ENCODE measurements at places on chromosomes 16 and 17. TPM values are rescaled to one million over a fixed set of nuclear protein-coding genes. Genes with fewer than 3 reads are reported as not detected.

Gene PYY
- not detected for total RNA-seq

Gene MYL11
- not detected for total RNA-seq

Gene SCPEP1
- total RNA-seq: 37.4 TPM

Gene NUDT21
- 203 TPM for total RNA-seq

DNA sequence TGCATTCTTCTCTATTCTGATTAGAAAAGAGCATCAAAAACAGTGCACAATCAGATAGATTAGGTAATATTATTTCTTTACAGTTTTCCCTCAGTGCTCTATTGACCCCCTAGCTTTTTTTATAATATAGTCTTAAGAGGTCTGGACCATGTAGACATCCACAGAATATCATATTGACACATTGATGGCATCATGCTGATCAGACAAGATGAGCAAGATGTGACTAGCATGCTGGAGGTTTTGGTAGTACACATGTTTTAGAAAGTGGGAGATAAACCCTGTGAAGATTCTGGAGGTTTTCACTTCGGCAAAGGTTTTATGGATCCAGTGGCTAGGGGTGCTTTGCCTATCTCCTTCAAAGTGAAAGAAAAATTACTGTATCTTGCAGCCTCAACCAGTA is 2.8 kb upstream of the ABCA8 start:
- no peaks in the 10 kb centered on the region for H3K27me3 ChIP-seq
- no peaks in the 10 kb centered on the region for H3K4me1 ChIP-seq
- H3K4me3 ChIP-seq: no peak overlapping the region
- no peak for DNase-seq

DNA sequence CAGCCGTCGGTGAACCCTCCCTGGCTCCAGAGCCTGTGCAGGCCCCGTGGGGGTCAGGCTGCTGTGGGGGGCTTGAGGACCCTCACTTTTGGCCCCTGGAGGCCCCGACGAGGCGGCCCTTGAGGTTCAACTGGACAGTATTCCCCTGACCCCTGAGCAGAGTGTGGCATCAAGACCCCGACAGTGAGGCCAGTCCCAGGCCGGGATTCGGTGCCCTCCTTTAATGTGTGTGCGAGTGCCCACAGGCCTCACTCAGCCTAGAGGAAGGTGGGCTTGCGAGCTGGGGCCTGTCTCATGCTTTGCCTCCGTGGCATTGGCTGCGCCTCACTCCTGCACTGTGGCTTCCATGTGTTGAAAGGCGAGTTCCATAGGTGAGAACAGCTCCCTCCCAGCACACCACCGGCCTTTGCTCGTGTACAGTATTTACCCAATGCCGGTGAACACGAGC is 94.5 kb downstream of the METRNL start:
- no peaks in the 10 kb centered on the region for H3K36me3 ChIP-seq
- no peak for DNase-seq
- H3K4me1 ChIP-seq: peaks cover 22% of the 10 kb centered on the region
- no peaks in the 10 kb centered on the region for H3K27me3 ChIP-seq
- H3K4me3 ChIP-seq: no peak overlapping the region

GRCh38 chr16:64094181-64094965 is 1027.5 kb downstream of the CDH11 start:
- no peak overlapping the region for H3K27ac ChIP-seq
- H3K36me3 ChIP-seq: no peaks in the 10 kb centered on the region
- DNase-seq: no peak
- H3K4me3 ChIP-seq: no peak overlapping the region
- no peaks in the 10 kb centered on the region for H3K27me3 ChIP-seq
- no peaks in the 10 kb centered on the region for H3K4me1 ChIP-seq

Gene RGS9
- total RNA-seq: 6.2 TPM

GRCh38 chr17:82228278-82228841 is 482 bp upstream of the SLC16A3 start:
- peak overlapping the region; percentile 83 for H3K27ac ChIP-seq
- no peaks in the 10 kb centered on the region for H3K27me3 ChIP-seq
- no peaks in the 10 kb centered on the region for H3K36me3 ChIP-seq
- DNase-seq: no peak
- H3K4me1 ChIP-seq: peaks cover 16% of the 10 kb centered on the region

Gene CACNG1
- not detected for total RNA-seq

DNA sequence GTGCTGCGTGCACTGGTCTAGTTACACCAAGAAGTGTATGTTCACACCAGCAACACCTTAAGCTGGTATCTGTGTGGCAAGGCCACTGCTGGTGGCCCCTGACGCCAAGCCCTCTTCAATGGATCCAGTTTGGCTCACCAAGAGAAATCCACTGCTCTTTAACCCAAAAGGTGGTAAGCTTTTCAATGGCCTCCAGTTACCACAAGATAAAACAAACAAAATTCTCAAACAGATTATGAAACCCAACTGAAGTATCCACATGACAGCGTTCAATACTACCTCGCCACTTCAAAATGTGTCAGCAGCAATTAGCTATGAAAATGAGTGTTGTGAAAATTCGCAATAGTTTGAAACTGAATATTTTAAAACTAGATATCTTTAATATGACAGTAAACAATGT is 96.5 kb upstream of the AKTIP start:
- H3K27ac ChIP-seq: no peak overlapping the region
- no peak overlapping the region for H3K4me3 ChIP-seq
- no peaks in the 10 kb centered on the region for H3K36me3 ChIP-seq
- no peak for DNase-seq

Gene SYCE1L
- 4.6 TPM for total RNA-seq

Gene ADAD2
- not detected for total RNA-seq

- H3K27me3 ChIP-seq: no peaks in the 10 kb centered on the region
- no peak for DNase-seq
- no peak overlapping the region for H3K4me3 ChIP-seq
- peak overlapping the region; percentile 8 for H3K27ac ChIP-seq
- H3K36me3 ChIP-seq: no peaks in the 10 kb centered on the region
Observed at GRCh38 chr16:84508502-84508901, 4.0 kb upstream of the MEAK7 start.

- no peak overlapping the region for H3K4me3 ChIP-seq
- no peak for DNase-seq
- no peaks in the 10 kb centered on the region for H3K4me1 ChIP-seq
- no peaks in the 10 kb centered on the region for H3K27me3 ChIP-seq
- no peak overlapping the region for H3K27ac ChIP-seq
Observed at GRCh38 chr17:11486101-11486867, 112.0 kb upstream of the DNAH9 start.

Gene CTRB1
- total RNA-seq: 4.4 TPM

- H3K4me1 ChIP-seq: no peaks in the 10 kb centered on the region
- no peaks in the 10 kb centered on the region for H3K27me3 ChIP-seq
- H3K36me3 ChIP-seq: no peaks in the 10 kb centered on the region
- DNase-seq: no peak
- no peak overlapping the region for H3K27ac ChIP-seq
- H3K4me3 ChIP-seq: no peak overlapping the region
Observed at GRCh38 chr16:79395591-79395990, 204.9 kb downstream of the MAF start.

Gene COX6A2
- not detected for total RNA-seq

DNA sequence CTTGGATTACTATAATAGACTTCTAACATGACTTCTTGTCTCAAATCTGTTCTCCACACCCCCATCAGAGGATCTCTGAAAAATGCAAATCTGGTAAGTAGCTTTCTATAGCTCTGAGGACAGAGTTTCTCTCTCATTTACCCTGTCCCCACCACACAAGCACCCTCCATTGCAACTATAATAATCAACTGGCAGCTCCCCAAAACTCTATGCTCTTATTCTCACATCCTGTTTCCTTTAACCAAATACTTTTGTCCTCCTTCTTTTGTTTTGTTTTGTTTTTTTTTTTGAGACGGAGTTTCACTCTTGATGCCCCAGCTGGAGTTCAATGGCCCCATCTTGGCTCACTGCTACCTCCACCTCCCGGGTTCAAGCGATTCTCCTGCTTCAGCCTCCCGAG is 73.4 kb downstream of the HELZ start:
- H3K36me3 ChIP-seq: peaks cover 4% of the 10 kb centered on the region
- no peaks in the 10 kb centered on the region for H3K27me3 ChIP-seq
- H3K4me1 ChIP-seq: peaks cover 12% of the 10 kb centered on the region

GRCh38 chr17:72102366-72102765 is 18.5 kb upstream of the SOX9 start:
- H3K27ac ChIP-seq: no peak overlapping the region
- DNase-seq: no peak
- H3K27me3 ChIP-seq: no peaks in the 10 kb centered on the region
- no peaks in the 10 kb centered on the region for H3K36me3 ChIP-seq
- no peak overlapping the region for H3K4me3 ChIP-seq

- DNase-seq: no peak
- H3K27me3 ChIP-seq: no peaks in the 10 kb centered on the region
- no peak overlapping the region for H3K27ac ChIP-seq
- H3K4me1 ChIP-seq: peaks cover 3% of the 10 kb centered on the region
Observed at GRCh38 chr17:77821114-77821513, 137.4 kb upstream of the TNRC6C start.

- no peak overlapping the region for H3K4me3 ChIP-seq
- DNase-seq: no peak
- no peaks in the 10 kb centered on the region for H3K4me1 ChIP-seq
- H3K27me3 ChIP-seq: no peaks in the 10 kb centered on the region
- no peak overlapping the region for H3K27ac ChIP-seq
- H3K36me3 ChIP-seq: peaks cover 6% of the 10 kb centered on the region
Observed at GRCh38 chr17:82831041-82831817, 8.6 kb downstream of the ZNF750 start.

- peaks cover 29% of the 10 kb centered on the region for H3K4me1 ChIP-seq
- no peaks in the 10 kb centered on the region for H3K27me3 ChIP-seq
- no peak overlapping the region for H3K4me3 ChIP-seq
- no peak for DNase-seq
Observed at GRCh38 chr17:68085771-68086381, 50.3 kb downstream of the KPNA2 start.

DNA sequence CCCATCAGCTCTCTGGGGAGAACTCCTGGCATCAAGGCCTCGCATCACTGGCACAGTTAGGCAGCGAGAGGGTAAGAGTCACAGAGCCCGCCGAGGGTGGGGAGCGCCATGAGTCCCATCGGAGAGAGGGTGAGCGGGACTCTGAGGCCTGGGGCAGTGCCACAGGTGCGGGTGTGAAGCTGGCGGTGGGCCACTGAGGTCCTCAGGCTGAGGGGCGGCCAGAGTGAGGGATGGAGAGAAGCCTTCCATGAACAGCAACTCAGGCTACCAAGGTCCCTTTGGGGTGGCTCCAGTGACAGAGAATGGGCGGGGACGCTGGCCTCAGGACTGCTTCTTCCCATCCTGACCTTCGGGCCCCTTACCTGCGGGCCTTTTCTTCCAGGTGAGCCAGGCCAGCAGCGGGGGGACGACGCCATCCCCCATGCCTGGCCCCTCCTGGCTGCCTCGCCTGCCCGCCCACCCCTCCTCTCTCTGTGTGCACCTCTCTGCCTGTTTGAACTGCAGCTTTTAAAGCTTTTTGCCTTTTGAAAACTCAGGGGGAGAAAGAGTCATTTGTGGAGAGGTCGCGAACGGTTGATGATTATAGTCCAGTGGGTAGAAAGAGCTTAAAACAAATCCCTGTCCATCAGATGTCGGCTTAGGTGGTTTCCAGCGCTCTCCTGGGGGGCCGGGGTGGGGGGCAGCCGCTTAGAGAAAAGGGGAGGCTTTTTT is 149.3 kb upstream of the GSE1 start:
- no peaks in the 10 kb centered on the region for H3K4me1 ChIP-seq
- no peak for DNase-seq
- H3K27me3 ChIP-seq: peaks cover 14% of the 10 kb centered on the region
- H3K36me3 ChIP-seq: no peaks in the 10 kb centered on the region
- H3K4me3 ChIP-seq: no peak overlapping the region

GRCh38 chr16:28845293-28845692 is 855 bp downstream of the TUFM start:
- no peaks in the 10 kb centered on the region for H3K27me3 ChIP-seq
- H3K4me1 ChIP-seq: peaks cover 9% of the 10 kb centered on the region
- H3K4me3 ChIP-seq: peak overlapping the region; percentile 96
- DNase-seq: no peak

Gene KRTAP4-4
- not detected for total RNA-seq

GRCh38 chr17:28948873-28949184 is 2.5 kb downstream of the PHF12 start:
- no peak for DNase-seq
- peak overlapping the region; percentile 92 for H3K4me3 ChIP-seq
- H3K4me1 ChIP-seq: peaks cover 17% of the 10 kb centered on the region
- H3K36me3 ChIP-seq: no peaks in the 10 kb centered on the region
- H3K27ac ChIP-seq: peak overlapping the region; percentile 64
- no peaks in the 10 kb centered on the region for H3K27me3 ChIP-seq

Gene TMEM100
- total RNA-seq: not detected

DNA sequence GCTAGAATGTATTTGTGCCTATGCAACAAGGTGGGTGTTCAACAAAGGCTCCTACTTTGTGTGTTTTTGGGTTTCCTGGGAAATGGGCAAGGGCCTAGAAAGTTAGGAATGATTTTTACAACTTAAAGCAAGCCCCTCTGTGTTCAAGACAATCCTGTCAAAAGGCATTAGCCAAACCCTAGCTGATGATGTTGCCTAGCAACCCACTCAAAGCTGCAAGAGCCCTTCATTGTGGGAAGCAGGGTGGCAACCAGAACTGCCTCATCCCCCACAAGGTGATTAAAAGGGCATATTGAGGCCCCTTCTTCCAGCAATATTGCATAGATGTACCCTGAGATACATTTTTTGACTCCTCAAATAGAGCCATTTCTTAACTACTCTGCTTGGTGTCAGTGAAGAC is 16.0 kb upstream of the RASL10B start:
- H3K36me3 ChIP-seq: peaks cover 3% of the 10 kb centered on the region

- no peaks in the 10 kb centered on the region for H3K36me3 ChIP-seq
- H3K27ac ChIP-seq: no peak overlapping the region
- no peak overlapping the region for H3K4me3 ChIP-seq
- no peak for DNase-seq
- no peaks in the 10 kb centered on the region for H3K4me1 ChIP-seq
Observed at GRCh38 chr16:80260906-80261311, 279.9 kb upstream of the DYNLRB2 start.

Gene CX3CL1
- 1.2 TPM for total RNA-seq

- H3K4me3 ChIP-seq: no peak overlapping the region
- no peaks in the 10 kb centered on the region for H3K4me1 ChIP-seq
- no peaks in the 10 kb centered on the region for H3K36me3 ChIP-seq
- no peak for DNase-seq
Observed at GRCh38 chr16:57906382-57907316, 64.3 kb downstream of the CNGB1 start.

Gene CACNG5
- total RNA-seq: not detected

Gene AOC2
- 1.9 TPM for total RNA-seq

DNA sequence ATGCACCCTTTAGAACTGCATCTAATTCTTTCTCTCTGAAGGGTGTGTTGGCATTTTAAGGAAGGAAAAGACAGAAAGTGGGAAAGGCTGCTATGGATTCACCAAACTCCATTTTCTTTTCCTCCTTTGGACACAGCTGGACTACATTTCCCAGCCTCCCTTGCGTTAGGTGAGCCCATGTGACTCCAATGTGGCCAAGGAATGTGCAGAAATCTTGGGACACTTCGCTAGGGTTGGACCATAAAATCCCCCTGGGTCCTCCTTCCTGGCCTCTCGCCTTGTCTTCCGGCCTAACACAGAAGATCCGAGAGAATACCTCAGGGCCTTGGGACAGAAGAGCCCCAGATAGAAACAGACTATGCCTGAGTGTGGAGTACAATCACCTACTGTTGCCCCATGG is 56.3 kb downstream of the ABCC12 start:
- no peak overlapping the region for H3K27ac ChIP-seq
- no peaks in the 10 kb centered on the region for H3K36me3 ChIP-seq
- no peak for DNase-seq
- no peak overlapping the region for H3K4me3 ChIP-seq

GRCh38 chr17:42779936-42780850 is at the start of gene WNK4:
WNK4 (plus strand) TSS chr17:42780610; CDS start chr17:42780699, 89 bp downstream.
- H3K4me1 ChIP-seq: peaks cover 9% of the 10 kb centered on the region
- no peak for DNase-seq
- peaks cover 5% of the 10 kb centered on the region for H3K36me3 ChIP-seq
- H3K4me3 ChIP-seq: no peak within 1 kb of the TSS
- peaks cover 20% of the 10 kb centered on the region for H3K27me3 ChIP-seq

All from GM12878 (cell line).